ENCODE measurements at places on chromosomes 7 and 10.

- DNase-seq: no peak
Observed at GRCh38 chr7:77415476-77415822, 700 bp downstream of the GSAP start.

DNA sequence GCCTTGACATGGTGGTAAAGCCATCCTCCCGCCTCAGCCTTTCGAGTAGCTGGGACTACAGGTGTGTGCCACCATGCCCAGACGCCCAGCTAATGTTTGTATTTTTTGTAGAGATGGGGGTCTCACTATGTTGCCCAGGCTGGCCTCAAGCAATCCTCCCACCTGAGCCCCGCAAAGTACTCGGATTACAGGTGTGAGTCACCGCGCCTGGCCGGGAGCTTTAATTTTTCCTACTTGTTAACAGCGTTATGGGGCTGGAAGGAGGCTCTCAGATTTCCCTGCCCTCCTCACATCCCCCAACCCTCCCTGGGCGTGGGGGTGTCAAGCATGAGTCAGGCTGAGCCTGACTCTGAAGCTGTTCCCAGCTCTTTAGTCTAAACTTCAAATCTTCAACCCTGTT, 8.3 kb downstream of the ALKBH4 start:
- no peak for DNase-seq

GRCh38 chr7:37142958-37143357, 305.7 kb downstream of the ELMO1 start:
- no peak for DNase-seq

DNA sequence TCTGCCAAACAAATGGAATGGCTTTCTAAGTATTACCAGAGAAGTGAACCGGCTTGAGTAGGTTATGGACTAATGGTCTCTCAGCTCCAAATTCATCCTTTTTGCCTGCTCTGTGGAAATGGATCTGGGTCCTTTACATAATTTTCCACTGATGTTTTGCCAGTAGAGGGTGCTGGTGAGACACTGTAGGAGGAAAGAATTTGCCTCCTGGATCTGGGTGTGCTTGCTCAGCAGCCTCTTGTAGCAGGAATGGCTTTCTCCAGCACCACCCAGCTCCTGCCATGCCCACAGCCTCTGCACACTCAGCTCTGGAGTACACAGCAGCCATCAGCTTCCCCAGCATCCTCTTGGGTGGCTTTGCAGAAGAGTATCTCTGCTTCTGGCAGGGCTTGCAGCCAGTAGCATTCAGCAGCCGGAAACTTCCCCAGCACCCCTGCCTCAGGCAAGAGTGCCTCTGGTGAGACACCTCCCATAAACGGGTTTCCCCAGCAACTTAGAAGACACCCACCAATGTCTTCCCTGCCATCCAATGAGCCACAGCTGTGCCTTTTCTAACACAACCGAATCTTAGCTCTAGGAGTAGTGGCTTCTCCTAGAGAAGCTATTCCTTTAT, 235.0 kb upstream of the PLPP4 start:
- DNase-seq: peak; percentile 18

- DNase-seq: no peak
Observed at GRCh38 chr10:15436696-15437095, 65.6 kb upstream of the FAM171A1 start.
